Colonic mucosa (tissue), 4 donors: ENCODE measurements at places on chromosomes 4 and X. TPM values are rescaled to one million over a fixed set of nuclear protein-coding genes. Genes with fewer than 3 reads are reported as not detected.

DNA sequence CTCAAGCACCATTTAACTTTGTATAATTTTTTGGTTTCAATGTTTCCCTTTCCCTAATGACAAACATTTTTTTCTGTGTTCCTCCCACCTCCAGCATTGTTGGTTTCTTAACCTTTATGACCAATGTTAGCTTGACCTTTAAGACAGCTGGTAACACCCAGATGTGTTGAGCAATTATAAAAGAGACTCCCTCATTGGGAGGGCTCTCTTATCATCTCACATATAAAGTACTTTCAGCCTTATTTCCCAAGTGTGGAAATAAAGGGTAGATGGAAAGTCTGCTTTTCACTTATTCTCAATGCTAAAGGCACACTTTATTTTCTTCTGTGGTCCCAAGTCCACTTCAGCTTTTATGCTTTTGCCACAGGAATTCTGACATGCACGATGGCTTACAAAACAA, 1420.4 kb downstream of the RAPGEF2 start:
- no peak for DNase-seq

The SEC31A gene
- total RNA-seq = 158 TPM

- DNase-seq = no peak
Measured at GRCh38 chr4:55291227-55291640, 54.8 kb upstream of the SRD5A3 start.

The RIPPLY1 gene
- not detected for total RNA-seq

DNA sequence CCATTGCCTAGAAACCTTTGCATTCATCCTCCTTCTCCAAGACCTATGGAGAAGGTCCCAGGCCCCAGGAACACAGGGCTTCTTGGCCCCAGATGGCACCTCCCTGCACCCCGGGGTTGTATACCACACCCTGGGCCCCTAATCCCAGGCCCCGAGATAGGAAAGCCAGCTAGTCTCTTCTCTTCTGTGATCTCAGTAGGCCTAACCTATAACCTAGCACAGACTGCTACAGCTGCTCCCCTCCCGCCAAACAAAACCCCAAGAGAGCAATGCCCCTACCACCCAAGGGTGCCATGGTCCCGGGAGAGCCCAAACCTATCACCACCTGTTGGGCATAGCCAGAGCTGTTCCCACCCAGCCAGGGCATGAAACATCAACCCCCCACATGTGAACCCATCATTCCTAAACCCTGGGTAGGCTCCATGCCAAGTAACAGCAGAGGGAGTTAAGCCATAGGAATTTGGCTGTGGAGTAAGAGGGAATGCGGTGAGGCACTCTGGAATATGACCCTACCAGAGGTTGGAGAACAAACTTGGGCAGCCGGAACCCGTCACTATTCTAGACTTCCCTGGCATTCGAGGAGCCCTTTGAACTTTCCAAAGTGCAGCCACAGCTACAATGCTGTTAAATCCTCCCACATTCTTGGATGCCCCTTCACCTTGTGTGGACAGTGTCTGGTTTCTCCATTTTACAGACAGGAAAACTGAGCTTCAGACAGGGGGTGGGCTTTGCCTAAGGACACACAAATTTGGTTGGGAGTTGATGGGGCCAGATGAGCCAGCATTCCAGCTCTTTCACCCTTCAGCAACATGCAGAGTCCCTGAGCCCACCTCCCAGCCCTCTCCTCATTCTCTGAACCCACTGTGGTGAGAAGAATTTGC, 10.9 kb upstream of the SASH3 start:
- DNase-seq = no peak

GRCh38 chr4:82741188-82741587, 57.4 kb downstream of the SCD5 start:
- DNase-seq = no peak

The MAP7D2 gene
- total RNA-seq = 2.1 TPM

DNA sequence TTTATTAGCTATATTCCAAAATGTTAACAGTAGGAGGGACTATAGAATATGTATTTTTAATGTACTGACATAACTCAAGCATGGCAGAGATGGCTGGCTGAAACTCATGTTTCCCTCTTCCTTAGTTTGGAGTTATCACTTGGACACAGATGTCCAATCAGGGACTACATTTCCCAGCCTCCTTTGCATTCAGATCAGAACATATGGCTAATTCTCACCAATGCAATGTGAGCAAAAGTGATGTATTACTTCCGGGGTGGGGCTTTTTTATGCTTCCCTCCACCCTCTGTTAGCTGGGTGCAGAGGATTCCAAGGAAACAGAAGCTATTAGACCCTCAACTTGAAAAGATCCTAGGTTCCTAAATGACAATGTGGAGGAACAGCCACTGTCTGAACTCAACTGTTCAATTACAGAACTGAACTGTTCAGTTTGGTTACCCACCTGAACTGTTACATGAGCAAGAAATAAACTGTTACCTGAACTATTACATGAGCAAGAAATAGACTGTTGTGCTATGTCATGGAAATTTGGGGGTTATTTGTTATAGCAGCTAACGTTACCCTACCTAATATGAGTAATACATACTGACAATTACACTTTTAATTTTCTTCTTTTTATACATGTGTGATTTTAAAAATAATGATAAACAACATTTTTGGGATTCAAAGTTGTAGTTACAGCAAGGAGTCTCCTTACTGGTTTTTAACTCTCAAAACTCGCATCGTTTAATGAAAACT, 29.6 kb upstream of the ERVMER34-1 start:
- DNase-seq = no peak

The P2RY4 gene
- total RNA-seq = 0.20 TPM

GRCh38 chrX:134431894-134432293, 28.1 kb upstream of the HPRT1 start:
- DNase-seq = no peak

GRCh38 chr4:4754641-4755040, 104.8 kb upstream of the MSX1 start:
- no peak for DNase-seq
